Muscle of arm (tissue), 14 donors: ENCODE measurements at places on chromosomes 1 and 21.

- no peak for DNase-seq
Observed at GRCh38 chr1:157700305-157700704, 264 bp downstream of the FCRL3 start.

DNA sequence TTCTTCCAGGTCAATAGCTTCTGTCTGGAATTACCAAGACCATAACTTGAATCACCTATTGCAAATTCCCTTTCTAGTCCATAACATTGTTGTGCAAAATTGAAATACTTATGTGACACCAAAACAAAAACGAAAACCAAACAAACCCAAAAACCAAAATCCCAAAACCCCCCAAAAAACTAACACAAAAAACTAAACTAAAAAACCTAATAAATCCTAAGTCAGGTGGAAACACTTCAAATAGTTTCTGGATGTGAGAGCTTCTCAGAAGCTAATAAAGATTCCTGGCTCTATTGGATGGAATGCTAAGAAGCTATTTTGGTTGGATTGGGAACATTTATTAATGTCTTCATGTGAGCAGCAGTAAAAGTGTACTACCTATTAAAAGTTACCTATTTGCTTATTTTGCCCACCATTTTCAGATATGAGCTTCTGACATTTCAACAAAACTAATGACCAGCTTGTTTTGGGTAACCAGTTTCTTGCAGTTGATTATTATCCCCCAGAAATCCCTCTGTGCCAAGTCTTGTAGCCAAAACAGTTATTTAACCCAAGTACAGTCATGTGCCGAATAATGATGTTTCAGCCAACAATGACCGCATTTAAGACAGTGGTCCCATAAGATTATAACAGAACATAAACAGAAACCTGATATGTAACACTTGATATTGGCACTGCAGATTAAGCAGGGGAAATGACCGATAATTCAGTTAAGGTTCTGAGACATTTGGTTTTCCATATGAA is 76.4 kb downstream of the LTN1 start:
- DNase-seq = peak; percentile 8

GRCh38 chr1:13556224-13556764 is 27.3 kb upstream of the PDPN start:
- DNase-seq = no peak

DNA sequence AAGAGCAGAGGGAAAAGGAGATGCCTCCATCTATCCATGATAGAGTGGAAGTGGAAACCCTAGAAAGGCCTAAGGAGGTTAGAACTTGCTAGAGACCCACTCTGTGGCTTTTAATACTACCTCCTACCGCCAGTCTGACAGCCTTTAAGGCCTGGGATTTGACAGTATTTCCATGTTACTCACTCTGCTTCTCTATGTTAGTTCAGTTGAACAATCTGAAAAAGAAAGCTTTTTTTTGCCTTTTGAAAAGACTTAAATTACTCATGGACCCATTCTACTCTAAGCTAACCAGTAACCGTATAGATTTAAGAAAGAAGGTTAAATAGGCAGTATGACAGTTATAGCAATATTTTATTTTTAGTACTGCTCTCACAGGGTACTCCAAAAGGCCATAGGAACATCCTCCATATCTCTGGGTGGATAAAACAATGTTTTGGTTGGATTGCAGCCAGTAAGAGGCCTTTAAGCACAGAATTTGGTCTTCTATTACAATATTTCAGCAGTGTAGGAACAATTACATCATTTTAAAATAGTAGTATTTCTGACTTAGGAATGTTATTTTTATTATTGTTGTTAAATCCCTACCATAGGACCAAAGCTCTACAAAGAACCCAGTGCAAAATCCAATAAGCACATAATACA is 15.9 kb upstream of the GPR25 start:
- DNase-seq = peak; percentile 22

GRCh38 chr1:14756589-14757285 is 158.3 kb downstream of the KAZN start:
- DNase-seq = no peak

DNA sequence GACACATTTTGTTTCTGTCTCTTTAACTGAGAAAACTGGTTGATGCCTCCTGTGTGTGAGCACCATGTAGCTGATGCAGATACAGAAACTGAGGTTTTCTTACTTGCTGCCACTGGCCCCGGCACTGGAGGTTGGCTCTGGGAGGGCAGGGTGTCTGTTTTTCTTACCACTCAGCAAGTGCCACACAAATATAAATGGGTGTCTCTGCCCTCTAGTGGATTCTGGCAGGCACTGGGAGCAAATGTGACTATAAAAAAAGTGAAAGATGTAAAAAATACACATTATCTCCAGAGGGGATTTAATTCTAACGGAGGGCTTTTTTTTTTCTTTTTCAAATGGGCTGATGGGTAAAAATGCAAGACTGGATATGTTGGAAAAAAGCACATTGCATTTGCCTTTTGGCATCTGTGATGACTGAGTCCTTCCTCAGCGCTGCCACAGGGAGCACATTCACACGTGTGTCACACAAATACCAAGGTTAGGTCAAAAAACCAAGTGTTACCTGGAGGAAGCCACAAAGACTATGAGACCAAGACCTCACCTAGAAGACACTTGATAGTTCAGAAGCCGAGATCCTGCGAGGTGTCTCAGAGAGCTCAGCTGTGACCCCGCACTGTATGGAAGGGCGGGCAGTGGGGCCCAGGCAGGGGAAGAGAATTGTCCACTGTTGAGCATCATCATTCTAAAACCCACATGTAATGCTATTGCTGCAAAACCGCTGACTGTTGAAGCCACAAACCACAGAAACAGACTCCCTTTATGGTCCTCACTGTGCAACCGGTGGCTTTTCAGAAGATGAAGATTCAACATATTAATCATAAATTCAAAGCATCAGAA is 18.9 kb downstream of the PGBD2 start:
- DNase-seq = no peak

- DNase-seq = no peak
Observed at GRCh38 chr1:28392027-28392652, 22.6 kb downstream of the PHACTR4 start.

GRCh38 chr1:222465211-222466041 is 82.5 kb downstream of the HHIPL2 start:
- DNase-seq = peak; percentile 93

GRCh38 chr1:234621657-234622335 is 11.8 kb upstream of the IRF2BP2 start:
- peak; percentile 89 for DNase-seq

GRCh38 chr1:183466781-183467180 is 5.5 kb upstream of the SMG7 start:
- DNase-seq = no peak

- DNase-seq = no peak
Observed at GRCh38 chr1:240405751-240406150, 206.2 kb downstream of the GREM2 start.

DNA sequence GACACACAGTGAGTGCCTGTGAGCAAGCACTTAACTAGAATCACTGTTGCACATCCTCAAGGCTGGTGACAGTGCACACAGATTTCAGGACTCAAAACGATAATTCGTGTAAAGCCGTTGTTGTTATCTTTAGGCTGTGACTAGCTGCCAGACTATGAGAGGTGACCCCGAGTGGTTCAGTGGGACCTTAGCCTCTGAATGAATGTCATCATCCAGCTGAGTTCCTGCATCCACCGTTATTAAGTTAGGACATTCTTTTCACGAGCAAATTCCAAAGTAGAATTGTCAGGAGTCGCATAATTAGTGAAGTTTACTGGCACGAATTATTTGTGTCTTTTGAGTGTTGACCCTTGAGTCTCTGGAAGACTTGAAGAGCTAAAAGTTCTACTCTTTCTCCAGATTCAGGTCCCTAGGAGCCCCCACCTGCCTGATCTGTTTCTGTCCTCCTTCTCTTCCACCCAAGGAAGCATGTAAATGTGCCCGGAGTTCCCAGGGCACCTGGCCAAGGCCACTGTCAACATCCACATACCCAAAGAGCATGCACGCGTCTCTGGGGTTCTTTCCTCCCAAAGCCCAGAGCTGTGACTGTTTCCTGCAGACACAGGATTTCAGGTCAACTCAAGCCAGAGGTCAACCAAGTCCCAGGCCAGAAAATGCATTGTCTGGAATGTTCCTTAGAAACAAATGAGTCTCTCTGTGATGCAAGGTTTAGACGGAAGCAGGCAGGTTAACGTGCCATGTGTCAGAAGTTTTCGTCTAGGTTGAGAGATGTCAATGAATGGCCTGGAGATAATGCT is 207.2 kb downstream of the TOMM20 start:
- DNase-seq = no peak

DNA sequence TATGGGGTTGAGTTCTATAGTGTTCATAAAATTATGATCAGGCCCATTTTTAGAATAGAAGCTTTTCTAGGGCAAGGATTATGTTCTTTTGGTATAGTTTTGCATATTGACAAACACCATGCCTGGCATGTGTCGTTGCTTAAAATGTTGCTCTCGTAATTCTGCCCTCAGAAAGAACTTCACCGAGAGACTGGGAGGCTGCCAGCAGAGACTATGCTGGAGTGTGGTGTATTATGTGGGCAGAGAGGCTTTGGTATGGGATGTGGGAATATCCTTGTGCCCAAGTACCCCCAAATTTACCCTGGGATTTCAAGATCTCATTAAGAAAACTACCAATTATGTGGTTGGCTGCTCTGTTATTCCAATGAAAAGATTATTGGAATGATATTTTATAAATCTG is 27.9 kb downstream of the PGM1 start:
- no peak for DNase-seq

GRCh38 chr1:56380531-56380930 is 198.8 kb downstream of the PLPP3 start:
- peak; percentile 30 for DNase-seq

- DNase-seq = peak; percentile 19
Observed at GRCh38 chr1:43781574-43781973, 74.2 kb downstream of the ST3GAL3 start.

- no peak for DNase-seq
Observed at GRCh38 chr1:145716641-145717345, 2.5 kb upstream of the CD160 start.

- peak; percentile 69 for DNase-seq
Observed at GRCh38 chr21:34630536-34631143, 15.7 kb upstream of the RCAN1 start.

- no peak for DNase-seq
Observed at GRCh38 chr1:77954521-77954920, 24.4 kb downstream of the FUBP1 start.

DNA sequence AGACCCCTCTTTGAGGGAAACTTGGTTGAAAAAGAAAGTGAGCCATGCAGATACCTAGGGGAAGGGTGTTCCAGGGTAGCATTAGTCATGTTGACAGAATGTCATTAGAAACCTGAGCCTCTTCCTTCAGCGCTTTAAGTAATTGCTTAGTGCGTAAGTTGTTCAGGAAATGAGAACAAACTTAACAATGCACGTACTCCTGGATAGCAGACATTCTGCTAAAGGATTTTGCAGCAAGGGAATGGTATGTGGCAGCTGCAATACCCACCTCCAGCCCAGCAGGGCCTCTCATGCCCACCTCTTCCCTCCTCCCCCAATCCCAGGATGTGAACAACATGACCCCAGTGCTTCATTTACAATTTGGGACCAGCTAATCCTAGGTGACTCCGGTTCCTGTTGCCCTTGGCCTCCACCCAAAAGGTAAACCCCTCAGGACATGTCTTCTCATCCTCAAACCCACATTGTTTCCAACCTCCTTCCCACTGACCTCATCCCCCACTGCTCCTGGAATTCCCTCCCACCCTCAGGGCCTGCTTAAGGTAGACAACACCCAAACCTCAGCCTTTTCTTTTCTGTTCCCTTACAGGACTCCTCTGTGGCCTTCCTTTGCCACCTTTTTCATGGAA is 98.0 kb upstream of the BCAR3 start:
- DNase-seq = no peak

GRCh38 chr1:228267962-228268880 is 60.4 kb downstream of the OBSCN start:
- DNase-seq = no peak

GRCh38 chr1:175520186-175520585 is 223.2 kb downstream of the TNR start:
- DNase-seq = no peak

DNA sequence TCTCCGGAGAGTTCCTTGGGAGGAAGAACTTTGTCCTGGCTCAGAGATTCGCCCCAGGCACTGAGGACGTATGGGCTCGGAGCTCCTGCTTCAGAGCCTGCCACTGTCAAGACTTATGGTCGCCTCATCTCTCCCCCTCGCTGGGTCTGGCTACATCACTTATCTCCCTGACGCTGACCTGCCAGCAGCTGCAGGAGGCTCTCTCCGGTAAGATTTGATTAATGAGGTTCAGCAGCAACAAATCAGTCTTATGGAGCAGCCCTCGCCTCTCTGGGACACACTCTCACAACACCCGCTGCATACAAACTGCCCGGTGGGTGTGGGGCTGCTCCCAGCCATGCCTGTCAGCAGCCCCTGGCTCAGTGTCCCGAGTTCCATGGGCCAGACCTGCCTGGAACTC is 297.8 kb downstream of the RRAGC start:
- no peak for DNase-seq

DNA sequence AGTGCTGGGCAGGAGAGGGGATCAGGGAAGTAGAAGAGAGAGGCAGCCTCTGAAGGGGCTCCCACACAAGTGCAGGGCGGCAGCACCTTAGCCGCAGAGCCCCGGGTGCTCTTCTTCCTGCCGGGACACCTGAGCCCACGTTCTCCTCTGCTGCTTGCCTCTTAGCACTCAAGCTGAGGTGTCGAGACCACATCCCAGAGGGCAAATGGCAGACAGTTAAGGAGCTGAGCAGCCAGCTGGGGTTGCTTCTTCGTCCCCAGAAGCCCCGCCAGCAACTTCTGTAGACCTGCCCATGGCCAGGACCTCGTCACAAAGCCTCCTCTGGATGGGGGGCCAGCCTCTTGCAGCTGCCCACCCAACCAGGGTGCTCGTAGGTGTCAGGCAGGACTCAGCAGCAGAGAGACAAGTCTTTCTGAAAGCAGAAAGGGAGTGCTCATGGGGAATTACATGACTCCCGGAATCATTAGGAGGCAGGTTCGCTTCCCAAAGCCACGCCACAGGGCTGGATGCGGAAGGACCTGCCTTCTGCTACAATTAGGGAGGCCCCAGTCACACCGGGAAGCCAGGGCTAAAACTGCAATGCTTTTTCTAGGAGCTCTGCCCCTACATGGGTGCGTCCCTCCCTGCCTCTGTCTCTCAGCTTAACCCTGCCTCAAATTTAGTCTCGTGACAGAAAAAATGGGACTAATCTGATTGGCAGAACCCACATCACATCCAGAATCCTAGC is 141.4 kb upstream of the RAB4A start:
- DNase-seq = no peak

- no peak for DNase-seq
Observed at GRCh38 chr1:191852907-191853306, 305.4 kb upstream of the RGS18 start.

DNA sequence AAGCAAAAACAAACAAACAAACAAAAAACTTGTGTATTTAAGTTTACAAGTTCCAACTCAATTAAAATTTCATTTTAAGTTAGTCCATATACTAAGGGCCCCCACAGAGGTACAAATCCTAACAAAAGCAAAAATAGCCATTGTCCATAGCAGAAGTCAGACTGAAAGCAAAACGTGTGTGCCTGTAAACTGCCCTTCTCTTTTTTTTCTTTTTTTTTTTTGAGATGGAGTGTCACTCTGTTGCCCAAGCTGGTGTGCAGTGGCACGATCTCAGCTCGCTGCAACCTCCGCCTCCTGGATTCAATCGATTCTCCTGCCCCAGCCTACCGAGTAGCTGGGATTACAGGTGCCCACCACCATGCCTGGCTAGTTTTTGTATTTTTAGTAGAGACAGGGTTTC is 11.6 kb upstream of the IFNGR2 start:
- DNase-seq = no peak

- peak; percentile 22 for DNase-seq
Observed at GRCh38 chr1:244964112-244964971, 100.0 kb upstream of the HNRNPU start.
